DMS153 (cell line): ENCODE measurements at places on chromosomes 5 and 9.
A peak's percentile ranks its signal among the peaks of the same experiment; 100 is the strongest.

DNA sequence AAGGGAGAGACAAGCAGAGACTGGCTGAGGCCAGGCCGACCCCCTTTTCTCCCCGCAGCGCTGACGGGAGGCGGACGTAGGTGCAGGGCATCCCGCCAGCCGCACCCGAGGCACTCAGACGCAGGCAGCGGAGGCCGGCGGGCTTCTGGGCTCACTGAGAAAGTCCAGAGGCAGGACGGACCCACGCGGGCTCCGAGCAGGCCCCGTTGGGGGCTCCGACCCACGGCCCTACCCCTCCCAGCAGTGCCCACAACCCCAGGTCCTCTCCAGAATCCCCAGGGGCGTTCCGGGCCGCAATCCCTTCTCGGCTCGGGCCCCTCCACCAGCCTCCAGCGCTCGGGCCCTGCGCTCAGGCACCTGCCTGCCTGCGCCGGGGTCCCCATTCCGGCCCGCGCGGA lies 543 bp downstream of the MTMR12 start:
- peak; percentile 37 for DNase-seq

DNA sequence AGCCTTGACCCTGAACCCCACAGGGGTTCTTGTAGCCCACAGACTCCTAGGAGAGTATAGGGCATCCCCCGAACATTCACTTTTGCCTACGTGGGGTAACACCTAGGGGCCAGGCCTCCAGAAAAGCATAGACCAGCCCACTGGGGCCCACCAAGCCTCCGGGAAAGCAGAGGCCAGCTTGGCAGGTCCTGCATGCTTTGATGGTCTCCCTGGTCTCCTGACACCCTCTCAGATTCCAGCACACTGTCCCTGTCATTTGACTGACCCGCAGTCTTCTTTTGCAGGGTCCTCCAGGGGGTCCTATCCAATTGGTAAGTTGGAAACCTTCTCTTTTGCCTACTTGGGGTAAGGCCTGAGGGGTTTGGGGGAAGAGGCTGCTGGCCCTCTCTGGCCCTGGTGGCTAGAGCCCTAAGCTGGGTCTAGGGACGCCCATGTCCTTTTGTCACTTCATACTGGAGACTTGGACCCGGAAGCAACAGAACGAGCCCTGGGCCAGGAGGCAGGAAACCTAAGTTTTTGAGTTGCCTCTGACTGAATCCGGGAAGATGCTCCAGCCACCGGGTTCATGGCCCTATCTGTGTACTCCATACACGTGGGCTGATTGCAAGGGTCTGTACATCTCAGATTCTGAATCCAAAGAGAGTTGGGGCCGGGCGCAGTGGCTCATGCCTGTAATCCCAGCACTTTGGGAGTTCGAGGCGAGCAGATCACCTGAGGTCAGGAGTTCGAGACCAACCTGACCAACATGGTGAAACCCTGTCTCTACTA lies 20.9 kb upstream of the ORM1 start:
- DNase-seq = no peak

DNA sequence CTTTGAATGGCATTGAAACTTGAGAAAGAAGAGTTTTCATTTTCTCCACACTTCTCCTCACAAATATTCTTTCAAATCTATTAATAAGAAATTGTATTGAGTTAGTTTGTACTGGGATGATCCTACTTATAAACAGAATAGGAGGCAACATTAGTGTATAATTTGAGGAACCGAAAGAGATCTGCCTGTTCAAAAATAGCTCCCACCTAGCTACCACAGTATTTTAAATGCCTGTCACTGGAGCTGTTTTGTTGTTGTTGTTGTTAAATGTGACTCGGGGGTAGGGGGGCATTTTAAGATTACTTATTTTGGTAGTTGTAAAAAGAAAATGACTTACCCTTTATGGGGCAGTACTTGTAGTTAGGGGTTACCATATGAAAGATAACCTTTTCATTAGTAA lies 20.1 kb upstream of the HAPLN1 start:
- no peak for DNase-seq

DNA sequence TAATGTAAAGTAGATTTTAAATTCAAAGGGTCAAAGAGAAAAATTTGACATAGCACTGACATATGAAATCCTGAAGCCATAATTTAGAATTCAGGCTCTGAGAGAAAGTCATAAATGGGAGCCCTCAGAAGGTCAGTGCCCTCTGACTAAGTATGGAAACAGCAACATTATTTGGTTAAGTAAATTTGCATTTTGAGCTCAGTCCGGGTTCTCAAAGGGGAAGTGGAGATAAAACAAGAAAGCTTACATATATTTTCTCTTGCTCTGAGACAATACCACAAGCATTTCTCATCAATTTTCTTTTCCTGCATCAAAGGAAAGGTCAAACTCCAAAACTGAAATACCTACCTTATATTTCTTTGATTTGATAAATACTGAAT lies 348.0 kb downstream of the SEMA5A start:
- DNase-seq = no peak

GRCh38 chr5:81154725-81155124 lies 78.4 kb upstream of the CKMT2 start:
- no peak for DNase-seq

GRCh38 chr5:1034421-1034905 lies 25.9 kb downstream of the NKD2 start:
- DNase-seq = no peak

- no peak for DNase-seq
Measured at GRCh38 chr9:111190347-111190746, 139.7 kb downstream of the OR2K2 start.

- DNase-seq = peak; percentile 25
Measured at GRCh38 chr9:16899606-16900005, 29.1 kb upstream of the BNC2 start.

DNA sequence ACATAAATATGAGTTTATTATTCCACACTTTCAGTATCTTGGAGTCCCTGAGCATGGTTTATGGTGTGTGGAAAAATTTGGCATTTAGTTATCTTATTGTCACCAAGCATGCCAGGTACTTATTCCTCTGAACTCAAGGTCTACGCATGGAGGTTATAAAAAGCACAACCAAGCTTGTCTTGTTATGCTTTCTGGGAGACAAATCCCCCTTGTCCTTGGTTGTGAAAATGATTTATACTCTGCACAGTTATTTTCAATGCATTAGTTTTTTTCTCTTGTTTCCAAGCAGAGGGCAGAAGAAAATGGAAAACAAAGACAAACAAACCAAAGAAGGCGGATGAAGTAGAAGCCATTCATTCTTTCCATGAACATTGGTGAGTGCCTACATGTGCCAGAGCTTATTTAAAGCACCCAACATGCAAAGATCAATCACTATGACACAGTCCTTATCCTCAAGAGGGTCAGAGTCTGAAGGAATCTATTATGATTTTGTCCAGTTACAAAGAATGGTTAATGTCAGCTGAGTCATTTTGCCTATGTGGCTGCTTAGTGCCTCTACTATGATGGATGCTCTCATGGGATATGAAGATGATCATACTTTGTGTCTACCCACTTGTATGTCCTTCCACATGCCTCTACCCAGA lies 323.1 kb downstream of the TENT4A start:
- no peak for DNase-seq

GRCh38 chr9:113255438-113255837 lies 19.9 kb downstream of the CDC26 start:
- DNase-seq = no peak

- DNase-seq = no peak
Measured at GRCh38 chr5:143230676-143230996, 172.8 kb downstream of the NR3C1 start.

DNA sequence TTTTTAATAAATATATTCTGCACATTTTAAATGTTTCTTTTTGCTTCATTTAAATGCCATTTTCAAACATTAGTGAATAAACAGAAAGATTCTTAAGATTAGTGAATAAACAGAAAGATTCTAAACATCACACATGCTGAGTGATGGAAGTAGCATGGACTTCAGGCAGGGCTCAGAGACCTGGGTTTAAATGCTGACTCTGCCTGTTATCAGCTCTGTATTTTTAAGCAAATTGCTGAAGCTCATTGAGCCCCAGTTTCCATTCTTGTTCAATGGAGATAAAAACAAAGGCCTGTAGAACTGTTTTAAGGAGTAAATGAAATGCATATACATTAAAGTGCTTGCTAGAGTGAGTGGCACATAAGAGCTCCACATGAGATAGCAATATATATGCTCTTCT lies 8.1 kb upstream of the LVRN start:
- DNase-seq = no peak

DNA sequence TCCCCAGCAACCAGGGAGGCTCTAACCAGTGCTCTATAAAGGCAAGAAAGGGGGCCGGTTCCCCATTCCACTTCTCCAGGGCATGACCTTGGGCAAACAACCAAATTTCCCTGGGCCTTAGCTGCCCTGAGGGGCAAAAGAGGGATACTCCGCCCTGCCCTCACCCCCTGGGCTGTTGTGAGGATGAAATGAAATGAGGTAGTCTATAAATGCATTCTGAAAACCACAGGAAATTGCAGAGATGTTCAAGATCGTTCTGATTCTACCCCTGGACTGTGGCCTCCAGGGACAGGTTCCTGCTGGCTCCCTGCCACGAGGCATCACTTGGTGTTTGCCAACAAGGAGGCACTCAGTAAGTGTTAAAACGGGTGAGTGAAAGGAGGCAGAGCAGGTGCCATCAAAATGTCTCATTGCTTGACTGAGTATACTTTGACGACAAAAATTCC lies 5.7 kb downstream of the RAPGEF1 start:
- DNase-seq = no peak

GRCh38 chr5:157342822-157343402 lies 77.0 kb downstream of the CYFIP2 start:
- DNase-seq = no peak

- no peak for DNase-seq
Measured at GRCh38 chr5:36642089-36642488, 35.7 kb downstream of the SLC1A3 start.

DNA sequence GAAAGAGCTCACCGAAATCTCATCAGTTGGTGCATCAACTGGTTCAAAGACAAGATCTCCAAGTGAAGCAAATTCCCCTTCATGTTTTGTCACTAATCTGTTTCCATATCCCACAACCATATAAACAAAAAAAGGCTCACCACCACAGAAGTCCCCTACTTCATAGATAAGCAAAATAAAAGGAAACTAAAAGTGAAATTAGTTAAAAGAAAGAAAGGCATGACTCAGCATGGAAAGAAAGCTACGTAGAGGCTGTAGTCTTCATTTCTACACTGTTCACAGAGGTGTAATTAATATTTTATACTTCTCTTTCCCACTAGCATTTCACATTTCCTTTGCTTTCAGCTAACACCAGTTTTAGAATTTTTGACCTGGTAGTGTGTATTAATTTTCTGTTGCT lies 208.0 kb downstream of the CYLC2 start:
- DNase-seq = no peak

- peak; percentile 37 for DNase-seq
Measured at GRCh38 chr5:14773588-14773987, 98.0 kb downstream of the ANKH start.

GRCh38 chr9:33524306-33524947 lies 376 bp downstream of the ANKRD18B start:
- no peak for DNase-seq

GRCh38 chr5:63255594-63255993 lies 677.0 kb downstream of the LRRC70 start:
- DNase-seq = no peak

DNA sequence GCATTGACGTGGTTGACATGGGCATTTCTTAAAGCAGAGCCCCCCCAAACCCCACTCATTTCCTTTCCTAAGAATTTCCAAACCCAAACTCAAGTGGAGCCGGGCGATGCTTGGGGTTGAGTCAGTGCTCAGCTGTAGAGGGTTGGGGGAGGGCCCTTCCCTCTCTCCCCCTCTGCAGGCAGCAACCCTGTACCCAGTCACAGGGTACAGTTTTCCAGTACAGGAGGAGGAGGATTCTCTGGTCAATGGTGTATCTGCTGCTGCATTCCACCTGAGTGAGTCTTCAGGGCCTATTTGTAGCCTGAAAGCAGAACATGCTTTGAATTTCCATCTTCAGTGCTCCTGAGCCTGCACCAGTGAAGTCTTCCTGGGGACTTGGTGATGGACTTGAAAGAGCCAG lies 55.8 kb downstream of the ENTREP1 start:
- no peak for DNase-seq

- DNase-seq = no peak
Measured at GRCh38 chr9:137397675-137398423, 25.1 kb downstream of the EXD3 start.

DNA sequence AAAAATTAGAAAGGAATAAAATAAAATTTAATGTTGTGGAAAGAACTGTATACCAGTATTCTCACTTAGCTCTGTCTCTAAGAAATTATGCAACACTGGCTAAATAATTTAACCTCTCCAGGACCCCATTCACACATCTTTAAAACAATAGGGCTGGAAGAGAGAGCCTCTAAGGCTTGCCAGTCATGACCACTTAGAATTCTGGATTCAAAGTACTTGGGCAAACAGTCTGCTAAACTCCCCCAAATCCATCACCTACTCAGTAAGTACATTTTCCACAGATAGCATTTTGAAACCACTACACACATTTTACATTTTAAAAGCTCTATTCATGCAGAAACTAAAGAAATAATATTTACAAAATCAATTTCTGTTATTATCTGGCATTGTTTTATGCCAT lies 291.7 kb downstream of the TMEM167A start:
- no peak for DNase-seq

- DNase-seq = no peak
Measured at GRCh38 chr9:15231788-15232635, 75.0 kb downstream of the TTC39B start.

DNA sequence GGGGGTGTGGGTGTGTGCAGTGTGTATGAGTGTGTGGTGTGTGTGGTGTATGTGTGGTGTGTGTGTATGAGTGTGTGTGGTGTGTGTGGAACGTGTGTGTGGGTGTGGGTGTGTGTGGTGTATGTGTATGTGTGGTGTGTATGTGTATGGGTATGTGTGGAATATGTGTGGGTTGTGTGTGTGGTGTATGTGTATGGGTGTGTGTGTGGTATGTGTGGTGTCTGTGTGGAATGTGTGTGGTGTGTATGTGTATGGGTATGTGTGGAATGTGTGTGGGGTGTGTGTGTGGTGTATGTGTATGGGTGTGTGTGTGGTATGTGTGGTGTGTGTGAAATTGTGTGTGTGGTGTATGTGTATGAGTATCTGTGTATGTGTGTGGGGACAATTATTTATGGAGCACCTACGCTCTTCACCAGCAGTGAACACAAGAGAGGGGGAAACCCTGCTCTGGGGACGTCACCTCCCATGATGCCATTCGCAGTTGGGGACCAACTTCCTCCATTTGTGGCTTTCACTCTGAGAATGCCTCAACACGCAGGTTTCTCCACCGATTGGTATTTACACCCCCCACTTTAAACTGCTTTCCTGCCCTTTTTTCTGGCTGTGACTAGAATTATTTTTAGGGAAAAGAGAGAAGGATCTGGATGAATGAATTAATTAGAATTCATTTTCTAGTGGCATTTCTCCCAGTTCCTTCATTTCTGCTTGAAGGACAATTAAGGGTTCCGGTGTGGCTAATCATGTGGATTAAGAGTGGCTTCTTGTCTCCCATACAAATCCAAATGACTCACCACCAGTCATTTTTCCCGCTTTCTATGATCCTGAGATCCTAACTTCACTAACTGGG lies 238.1 kb downstream of the ROR2 start:
- DNase-seq = no peak

DNA sequence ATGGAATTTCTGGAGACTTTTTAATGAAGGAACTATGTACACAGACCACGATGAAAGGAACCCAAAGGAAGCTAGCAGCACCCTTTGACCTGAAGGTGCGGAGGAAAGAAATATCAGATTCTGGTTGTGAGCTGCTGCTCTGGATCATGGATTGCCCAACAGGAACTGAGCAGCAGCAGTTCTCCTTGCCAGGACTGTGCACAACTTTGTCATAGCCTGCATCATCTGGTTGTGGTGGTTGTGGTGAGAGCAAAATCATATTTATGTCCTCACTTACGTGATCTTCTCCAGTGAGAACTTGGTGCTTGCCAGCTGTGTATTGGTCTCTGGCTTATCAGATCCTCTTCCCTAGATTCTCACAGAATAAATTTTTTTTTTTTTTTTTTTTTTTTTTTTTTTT lies 70.7 kb upstream of the LPAR1 start:
- DNase-seq = no peak
